Activated T-helper 2 cell treated with anti-CD3 and anti-CD28 coated beads, Interferon-gamma antibody, Interleukin-2, Interleukin-4, amounts not matched to agents 10 μg/mL and 5 μg/mL and 100 μg/mL, durations not matched to agents 14 hours and 24 hours and 36 hours (primary cell): ENCODE measurements at places on chromosomes 13 and 19.

- DNase-seq = no peak
Measured at GRCh38 chr13:86920961-86921360, 750.2 kb upstream of the SLITRK5 start.

GRCh38 chr19:30497034-30497433 lies 124.8 kb downstream of the ZNF536 start:
- no peak for DNase-seq

- no peak for DNase-seq
Measured at GRCh38 chr13:44954224-44954623, 35.0 kb downstream of the NUFIP1 start.

DNA sequence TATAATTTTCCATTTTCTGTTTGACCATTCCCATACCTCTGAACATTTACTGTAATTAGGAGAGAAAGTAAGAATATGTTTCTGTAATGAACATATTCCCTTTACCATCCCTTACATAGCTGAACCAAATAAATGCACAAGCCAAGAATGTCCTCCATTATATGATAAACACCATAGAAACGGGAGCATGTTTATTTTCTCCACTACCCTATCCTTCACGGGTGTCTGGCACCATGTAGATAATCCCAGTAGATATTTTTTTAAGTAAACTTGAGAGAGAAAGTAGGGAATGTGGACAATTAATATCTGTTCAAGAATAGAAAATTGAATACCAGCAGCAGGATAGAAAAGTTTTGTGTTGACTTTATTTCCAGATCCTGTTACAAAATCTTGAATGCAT lies 928.4 kb downstream of the EFNB2 start:
- no peak for DNase-seq

DNA sequence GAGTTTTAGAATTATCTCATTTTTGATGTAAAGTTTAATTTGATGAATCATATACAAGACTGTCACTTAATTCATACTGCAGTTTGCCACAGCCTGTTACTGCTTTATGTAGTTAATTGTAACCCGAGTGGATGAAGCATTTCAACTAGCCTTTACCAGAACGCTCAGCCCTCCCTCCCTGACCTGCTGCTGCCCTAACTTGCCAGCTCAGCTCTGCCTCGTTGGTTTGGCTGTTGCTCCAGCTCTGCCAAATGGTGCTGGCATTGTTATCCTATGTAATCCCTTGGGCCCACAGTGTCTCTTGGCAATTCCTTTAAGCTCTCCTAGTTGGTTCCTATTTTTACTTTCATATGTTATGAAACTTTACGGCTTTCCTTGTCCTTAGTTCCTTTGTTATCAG lies 113.3 kb downstream of the LMO7 start:
- DNase-seq = no peak

DNA sequence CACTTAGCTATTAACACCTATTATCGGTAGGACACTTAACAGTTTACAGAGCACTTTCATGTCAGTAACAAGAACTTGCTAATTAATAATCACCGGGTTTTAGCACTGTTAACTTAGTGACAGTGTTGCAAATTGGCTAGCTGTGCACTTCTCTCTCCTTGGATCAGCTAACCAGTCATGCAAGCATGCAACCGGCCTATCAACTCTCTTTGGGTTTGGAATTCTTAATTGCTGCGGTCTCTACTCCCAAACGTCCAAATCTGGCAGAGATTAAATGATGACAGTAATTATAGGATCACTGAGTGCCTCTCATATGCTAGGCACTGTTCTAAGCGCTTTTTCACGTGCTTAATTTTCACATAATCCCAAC lies 1.2 kb downstream of the EPS15L1 start:
- no peak for DNase-seq

GRCh38 chr19:42288881-42289555 lies 12.9 kb upstream of the PRR19 start:
- DNase-seq = no peak

GRCh38 chr19:45357445-45357783 lies 13.0 kb downstream of the ERCC2 start:
- no peak for DNase-seq

DNA sequence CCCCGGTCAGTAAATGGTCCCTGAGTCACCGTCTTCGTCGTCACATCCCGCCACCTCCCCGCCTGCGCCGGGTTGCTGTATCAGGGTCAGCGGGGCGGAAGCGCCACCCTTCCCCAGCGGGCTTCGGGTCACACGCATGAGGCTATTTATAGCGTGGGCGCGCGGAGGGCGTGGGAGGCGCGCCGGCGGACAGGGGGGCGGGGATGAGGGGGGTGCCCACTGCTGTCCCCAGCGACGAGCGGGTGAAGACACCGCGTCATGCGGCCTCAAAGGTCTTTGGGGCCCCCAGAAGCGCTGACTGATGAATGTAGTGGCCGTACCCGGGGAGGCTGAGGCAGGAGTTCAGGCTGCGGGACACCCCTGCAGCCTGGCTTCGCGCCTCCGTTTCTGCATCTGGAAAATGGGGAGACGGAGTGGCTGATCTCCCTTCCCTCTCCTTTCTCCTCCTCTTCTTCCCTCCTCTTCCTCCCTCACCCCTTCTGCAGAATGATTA lies 7.9 kb downstream of the UNC13A start:
- peak; percentile 32 for DNase-seq

DNA sequence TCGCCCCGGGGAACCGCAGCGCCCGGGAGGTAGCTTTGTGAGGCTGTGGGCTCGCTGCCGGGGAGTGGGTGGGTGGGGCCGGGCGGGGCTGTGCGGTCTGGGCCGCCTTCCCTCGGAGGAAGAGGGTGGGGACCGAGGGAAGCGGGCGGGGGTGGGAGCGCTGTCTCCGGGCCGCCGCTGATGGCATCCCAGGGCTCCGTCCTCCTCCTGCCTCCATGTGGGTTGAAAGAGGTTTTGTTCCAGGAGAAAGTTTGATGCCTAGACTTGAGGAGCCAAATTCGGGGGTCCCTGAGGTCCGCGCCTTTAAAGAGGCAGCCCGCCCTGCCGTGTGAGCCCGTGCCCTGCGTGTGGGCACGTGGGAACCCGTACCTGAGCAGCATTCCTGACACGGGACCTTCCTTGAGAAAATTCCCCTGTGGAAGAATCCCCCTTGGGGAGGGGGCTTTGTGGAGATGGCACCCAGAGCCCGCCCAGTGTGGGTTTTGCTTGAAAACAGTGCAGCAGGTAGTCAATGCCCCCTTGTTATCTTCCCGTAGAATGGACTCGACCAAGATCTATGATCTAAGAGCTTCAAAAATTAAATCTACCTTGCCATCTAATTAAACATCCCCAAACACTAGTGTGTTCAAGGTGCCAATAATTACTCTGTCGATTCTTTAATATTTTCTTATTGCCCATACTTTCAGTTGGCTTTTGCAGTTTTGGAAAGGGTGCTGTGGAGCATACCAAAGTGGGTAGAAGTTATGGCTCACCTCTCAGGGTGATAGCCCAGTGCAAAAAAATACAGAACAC lies 107.8 kb downstream of the RXFP2 start:
- DNase-seq = no peak

DNA sequence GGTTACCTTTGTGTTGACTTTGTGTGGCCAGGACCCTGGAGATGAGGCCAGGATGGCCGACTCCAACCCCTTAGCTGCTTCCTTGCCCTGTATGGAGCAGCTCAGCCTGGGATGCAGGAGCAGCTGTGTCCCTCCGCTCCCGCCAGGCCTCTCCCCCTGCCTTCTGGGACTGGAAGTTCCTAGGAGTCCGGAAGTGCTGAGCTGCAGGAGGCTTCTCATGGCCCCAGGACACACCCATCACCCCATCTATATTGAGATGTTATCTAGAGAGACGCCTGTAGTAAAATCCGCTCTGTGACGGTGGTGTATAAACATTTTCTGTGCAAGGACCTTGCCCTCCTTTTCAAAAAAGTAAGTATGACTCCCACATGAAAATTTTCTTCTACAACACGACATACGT lies 27.0 kb downstream of the WTIP start:
- DNase-seq = no peak

- no peak for DNase-seq
Measured at GRCh38 chr19:16168465-16169081, 4.8 kb downstream of the CIB3 start.

DNA sequence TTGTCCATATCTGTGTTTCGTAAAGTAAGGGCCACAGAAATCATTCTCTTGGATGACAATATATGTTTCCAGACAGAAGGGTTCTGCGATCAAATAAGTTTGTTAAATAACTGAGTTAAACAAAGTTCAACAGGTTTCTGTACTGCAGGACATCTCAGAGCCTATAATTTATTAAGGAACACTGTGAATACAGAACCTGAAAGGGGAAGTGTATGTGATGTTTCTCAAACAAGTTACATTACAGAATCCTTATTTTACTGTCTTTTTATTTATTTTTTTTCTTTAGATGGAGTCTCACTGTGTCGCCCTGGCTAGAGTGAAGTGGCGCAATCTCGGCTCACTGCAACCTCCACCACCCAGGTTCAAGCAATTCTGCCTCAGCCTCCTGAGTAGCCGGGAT lies 55.4 kb upstream of the GTF2F2 start:
- no peak for DNase-seq

GRCh38 chr13:110239280-110240125 lies 67.5 kb downstream of the COL4A1 start:
- no peak for DNase-seq

DNA sequence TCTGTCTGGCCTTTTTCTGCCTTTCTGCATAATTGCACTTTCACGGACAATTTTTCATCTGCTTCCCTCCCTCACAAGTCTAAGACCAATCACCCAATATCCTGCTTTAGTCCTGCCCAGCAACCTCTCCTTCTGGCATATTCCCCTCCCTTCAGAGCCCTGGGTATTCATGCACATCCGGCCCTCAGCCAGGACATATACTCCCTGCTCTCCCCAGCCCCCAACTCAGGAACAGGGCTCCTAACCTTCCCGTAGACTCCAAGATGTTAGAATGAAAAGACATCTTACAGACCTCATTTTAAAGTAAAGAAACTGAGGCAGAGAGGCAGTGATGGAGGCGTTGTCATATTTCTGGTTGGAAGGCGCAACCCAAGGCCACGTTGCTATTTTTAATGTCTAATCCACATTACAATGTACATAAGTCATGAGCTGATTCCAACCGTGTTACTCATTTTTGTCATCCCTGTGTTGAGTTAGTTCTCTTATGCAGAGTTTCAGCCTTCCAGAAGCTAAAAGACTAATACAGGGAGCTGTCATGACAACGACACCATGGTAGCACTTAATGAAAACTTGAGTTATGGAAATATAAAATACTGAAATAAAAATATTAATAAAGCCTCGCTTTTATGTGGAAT lies 209.2 kb downstream of the TSHZ3 start:
- DNase-seq = no peak

DNA sequence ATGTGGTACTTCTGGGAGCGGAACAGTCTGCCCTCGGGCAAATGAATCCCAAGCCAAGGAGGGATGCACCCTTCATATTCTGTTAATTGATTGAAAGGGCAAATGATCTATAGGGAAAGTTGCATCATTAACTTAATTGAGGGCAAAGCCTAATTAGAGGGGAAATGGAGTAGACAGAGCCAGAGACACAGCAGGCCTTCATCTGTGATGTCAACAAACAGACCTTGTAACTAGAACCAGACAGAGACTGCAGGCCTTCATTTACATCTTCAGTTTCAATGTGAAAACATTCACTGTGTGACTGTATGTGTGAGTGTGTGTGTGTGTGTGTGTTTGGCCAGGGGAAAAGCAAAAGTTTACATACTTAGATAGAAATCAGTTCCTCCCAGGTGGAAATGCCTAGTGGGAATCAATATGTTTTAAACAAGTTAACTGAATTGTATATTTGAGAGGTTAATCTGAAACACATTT lies 126.4 kb downstream of the SPRY2 start:
- no peak for DNase-seq

- peak; percentile 31 for DNase-seq
Measured at GRCh38 chr13:110726726-110727125, 13.2 kb downstream of the ING1 start.

GRCh38 chr19:55674841-55675660 lies at the start of gene EPN1:
TSS of gene EPN1 (plus strand) at chr19:55675226. CDS start at chr19:55678628, 3,402 bp downstream.
- DNase-seq = peak; percentile 95

DNA sequence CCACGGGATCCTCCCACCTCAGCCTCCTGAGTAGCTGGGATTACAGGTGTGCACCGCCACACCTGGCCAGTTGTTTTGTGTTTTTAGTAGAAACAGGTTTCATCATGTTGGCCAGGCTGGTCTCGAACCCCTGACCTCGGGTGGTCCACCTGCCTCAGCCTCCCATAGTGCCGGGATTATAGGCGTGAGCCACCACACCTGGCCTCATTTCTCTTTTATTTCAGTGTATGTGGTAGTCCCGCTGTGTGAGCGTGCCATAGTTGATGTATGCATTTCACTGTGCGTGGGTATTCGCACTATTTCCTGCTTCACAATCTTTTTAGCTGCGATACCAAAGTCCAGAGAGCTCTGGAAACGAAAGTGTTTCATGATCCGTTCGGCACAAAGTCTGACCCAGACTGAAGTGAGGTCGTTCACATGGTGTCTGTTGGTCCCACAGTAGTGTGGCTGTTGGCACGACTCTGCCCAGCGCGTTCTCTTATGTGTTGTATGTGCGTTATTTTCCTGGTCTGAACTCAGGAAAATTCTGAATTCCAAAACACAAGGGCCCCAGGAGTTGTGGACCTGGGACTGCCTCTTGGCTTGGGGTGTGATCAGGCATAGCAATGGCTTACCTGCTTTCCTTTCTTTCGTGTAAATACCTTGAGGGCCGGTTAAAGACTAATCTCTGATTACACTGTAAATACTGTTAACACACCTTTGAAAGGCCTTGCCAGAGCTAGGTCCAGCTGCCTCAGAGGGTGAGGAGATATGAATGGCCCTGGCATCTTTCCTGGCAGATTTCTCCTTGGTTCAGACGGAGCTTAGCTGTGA lies 8.6 kb downstream of the EPN1 start:
- DNase-seq = no peak

DNA sequence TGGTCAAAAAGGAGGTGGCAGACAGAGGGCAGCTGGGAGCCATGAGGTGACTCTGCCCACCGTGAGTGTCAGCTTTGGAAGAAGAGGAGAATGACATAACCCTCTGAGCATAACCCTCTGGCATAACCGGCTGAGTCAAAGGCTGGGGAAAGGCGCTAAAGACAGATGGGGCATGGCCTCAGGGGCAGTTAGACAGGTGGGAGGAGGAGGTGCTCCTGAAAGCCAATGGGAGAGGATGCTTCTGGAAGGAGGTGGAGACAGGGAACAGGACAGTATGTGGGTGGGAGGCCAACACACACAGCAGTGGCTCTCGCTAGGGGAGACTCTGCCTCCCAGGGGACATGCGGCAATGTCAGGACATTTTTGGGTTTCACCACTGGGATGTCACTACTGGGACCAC lies 17.1 kb downstream of the ELAVL1 start:
- DNase-seq = no peak
